ENCODE measurements at places on chromosomes 2 and 18.

DNA sequence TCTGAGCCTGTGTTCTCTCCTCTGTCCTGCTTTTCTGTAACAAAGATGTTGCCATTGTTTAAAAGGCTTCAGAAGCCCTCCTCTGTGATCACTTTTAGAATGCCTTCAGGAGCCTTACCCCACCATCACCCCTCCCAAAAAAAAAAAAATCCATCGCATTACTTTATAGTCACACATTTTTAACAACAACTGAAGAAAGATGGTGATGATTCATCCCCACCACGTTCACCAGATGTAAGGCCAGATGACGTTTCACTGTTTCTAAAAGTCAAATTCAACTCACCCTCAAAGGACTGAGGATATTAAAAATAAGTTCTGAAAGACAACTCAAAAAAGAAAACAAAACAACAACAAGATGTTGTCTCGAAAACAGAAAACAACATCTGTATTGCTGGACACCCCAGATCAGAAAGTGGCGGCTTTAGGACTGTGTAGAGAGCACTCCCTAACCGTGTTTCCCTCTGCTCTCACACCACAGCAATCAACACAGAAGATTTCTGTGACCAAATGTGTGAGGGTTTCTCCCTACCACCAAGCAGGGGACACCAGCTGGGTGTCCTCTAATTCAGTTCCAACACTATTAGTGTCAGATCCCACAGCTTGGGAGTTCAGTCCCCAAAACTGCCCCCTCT lies 61.9 kb upstream of the CREB1 start:
- DNase-seq, result no peak

DNA sequence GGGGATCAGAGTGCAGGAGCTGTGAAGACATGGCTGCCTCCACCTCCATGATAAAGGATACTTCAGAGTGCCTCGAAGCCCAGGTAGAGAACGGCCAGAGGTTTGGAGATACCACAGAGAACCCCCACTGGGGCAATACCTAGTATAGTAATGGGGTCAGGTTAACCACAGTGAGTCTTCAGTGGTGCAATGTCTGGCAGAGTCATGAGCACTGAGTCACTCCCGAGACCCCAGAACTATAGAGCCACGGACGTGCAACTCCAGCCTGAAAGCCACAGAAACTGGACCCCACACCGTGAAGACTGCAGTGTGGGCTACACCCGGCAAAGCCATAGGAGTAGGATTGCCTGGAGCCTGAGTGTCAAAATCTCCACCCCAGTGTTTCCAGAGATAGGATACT lies 746.6 kb downstream of the CBLN2 start:
- DNase-seq, result no peak

GRCh38 chr18:76445275-76445674 lies 49.8 kb downstream of the ZNF516 start:
- no peak for DNase-seq

DNA sequence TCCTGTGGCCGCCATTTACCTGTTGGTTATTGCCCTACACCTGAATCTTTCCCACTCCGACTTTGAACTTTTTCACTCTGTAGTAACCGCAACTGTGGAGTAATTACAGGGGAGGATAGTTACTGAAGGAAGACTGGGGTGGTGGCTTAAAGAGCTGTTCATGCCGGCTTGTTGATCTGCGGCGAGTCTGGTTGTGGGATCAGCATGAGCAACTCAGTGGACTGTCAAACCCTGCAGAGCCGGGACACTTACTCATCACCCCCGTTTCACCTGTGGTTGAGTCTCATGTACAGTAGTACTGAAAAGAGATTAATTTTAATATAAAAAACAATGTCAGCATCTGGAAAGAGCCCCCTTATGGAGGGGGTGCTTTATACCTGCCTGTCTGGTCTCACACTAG lies 2.1 kb downstream of the ASB1 start:
- DNase-seq, result no peak

- DNase-seq, result no peak
Measured at GRCh38 chr2:160267022-160267421, 67.0 kb upstream of the ITGB6 start.

GRCh38 chr2:224670203-224670602 lies 46.0 kb downstream of the CCDC195 start:
- no peak for DNase-seq

DNA sequence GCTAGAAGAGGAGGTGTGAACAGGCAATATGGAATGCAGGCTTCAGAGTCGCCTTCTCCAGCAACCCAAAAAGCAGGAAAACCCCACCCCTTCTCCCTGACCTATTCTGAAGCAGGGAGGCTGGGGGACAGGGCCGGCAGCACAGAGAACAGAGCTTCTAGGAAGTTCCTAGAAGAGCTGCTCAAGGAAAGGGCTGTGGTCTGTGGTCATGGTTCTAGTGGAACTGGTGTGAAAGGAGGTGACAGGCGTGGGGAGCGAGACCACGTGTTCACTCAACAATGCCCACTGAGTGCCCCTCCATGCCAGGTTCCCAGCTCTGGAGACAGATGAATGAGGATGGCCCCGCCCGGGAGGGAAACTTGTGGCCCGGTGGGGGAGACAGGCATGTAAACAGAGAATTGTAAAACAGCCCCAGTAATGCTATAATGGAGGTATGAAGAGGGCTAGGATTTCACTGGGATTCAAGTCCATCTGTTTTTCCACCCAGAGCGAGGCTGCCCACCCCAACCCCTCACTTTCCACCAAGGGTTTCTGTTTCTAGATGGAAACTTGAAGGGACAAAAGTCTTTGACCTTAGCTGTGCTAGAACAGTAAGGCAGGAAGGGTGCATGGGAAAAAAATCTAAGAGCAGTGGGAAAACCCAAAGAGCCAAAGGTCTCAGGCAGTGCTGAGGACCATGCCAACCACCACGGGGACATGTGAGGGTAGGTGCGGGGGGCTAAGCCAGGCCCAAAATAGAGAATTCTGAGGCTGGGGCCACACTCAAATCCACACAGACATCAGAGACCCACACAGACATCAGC lies 71.8 kb downstream of the TNS1 start:
- DNase-seq, result no peak

DNA sequence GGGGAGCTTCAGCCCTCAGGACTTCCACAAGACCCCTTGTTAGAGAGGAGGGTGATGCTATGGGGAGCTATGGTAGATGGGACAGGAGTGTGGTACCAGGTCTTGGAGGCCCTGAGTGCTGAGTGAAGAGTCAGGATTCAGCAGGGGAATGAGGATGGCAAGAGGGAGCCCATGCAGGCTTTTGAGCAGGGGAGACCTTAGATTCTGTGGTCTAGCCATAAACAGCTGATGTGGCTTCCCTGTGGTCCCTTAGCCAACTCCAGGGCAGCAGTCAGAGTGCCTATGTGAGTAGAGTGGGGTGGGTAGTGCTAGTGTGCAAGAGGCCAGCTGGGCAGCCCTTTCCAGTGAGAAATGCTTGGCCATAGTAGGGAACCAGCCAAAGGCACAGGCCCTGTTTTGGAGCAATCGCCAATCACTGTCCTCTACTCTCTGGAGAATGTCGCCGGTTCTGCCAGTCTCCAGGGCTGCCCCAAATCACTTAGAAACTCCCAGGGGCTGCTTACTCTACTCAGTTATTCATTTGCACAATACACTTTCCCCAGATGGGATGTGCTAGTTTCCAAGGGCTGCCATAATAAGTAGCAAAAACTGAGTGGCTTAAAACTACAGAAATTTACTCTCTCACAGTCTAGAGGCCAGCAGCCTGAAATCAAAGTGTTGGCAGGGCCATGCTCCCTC lies 310.5 kb downstream of the SMAD2 start:
- DNase-seq, result no peak

GRCh38 chr18:70931942-70932814 lies 643.3 kb downstream of the SOCS6 start:
- DNase-seq, result no peak

DNA sequence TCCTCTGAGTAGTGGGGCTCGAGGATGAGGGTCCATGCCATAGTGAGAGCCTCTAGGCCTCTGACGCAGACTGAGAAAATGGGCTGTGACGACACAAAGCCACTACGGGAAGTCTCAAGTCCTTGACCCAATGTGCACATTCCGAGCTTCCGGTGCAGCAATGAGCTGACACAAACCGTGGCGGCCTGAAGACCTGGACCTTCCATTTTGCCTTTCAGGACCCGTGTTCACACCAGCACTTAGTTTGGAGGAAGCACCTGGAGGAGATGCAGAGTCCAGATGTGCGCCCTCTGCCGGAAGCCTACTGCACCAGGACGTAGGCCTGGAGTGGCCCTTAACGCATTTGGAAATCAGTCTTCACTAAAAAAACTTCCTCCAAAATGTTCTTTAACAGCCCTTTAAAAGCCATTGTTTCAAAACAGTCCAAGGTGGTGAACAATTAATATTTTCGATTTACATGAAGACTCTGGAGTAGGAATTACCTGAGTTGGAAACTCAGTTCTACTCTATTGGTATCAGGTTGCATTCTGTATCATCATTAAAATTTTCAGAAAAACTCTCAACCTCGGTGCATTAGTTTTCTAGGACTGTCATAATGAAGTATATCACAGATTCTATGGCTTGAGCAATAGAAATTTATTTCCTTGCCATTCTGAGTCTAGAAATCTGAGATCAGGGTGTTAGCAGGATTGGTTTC lies 33.9 kb downstream of the BMP10 start:
- DNase-seq, result no peak

GRCh38 chr2:179861027-179861415 lies 391 bp downstream of the ZNF385B start:
- DNase-seq, result no peak

DNA sequence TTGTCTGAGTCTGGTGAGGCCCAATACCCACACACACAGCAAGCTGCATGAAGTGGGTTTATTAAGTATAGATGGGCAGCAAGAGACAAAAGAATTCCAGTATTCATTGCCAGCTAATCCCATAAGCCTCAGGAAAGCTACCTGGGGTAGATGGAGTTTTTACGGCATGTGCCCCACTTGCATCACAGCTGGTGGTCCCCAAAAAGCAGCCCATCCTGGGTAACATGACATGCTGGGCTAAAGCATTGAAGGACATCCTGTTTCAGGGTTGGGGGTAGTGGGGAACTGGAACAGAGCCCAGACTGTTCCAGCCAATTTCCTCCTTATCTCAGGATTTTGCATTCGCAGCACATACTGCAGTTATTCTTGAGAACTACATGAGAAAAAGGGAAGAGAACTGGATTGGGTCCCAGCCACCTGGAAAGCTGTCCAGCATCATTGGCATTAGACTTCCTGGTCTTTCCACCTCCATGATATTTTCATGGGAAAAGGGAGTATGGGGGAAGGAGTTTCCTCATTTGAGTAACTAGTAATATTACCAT lies 240.1 kb upstream of the MMADHC start:
- no peak for DNase-seq

- DNase-seq, result no peak
Measured at GRCh38 chr2:191740016-191740419, 62.1 kb downstream of the NABP1 start.

DNA sequence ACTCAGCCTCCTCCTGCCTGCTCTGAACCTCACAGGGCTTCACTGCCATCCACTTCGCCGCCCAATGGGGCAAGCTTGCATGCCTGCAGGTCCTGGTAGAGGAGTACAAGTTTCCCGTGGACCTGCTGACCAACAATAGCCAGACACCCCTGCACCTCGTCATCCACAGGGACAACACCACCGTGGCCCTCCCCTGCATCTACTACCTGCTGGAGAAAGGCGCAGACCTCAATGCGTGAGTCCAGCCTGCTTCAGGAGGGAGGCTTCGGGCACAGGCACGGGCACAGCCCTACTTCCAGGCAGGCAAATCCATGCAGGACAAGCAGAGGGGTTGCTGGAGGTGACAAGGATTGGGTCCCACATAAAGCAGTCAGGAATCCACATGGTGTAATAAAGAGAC lies 1.2 kb downstream of the ANKRD53 start:
- no peak for DNase-seq

DNA sequence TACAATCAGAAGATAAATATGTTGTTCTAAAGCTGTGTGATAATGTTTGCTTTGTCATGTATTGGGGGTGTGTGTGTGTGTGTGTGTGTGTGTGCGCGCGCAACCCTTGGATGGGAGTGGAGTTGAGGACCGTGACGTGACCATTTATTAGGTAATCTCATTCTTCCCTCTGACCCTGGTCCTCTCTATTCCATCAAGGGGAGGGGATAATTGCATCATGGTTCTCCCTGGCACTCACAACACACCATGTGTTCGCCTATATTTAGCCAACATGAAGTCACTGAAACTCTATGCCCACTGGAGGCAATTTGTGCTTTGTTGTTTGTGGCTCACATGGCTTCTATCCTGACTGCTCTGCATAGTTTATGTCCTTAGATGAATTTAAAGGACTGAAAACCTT lies 79.8 kb upstream of the LRPPRC start:
- DNase-seq, result peak; percentile 10

DNA sequence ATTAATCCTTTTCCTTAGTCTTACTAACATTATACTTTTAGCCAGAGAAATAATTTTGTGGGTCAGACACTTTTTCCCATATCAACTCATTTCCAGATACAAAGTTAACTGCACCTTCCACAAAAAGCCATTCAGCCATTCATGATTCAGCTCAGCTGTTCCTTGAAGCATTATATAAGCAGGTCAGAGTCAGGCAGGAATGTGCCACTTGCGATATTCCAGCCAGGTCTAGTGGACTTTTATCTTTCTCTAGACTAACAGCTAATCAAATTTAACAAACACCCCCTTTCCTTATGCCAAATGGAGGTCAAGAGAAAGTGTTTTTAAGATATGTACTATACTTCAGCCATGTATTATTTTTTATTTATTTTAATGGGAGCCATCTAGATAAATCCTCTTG lies 75.6 kb upstream of the EPB41L3 start:
- DNase-seq, result no peak

- DNase-seq, result no peak
Measured at GRCh38 chr2:29560566-29560965, 360.8 kb downstream of the ALK start.

GRCh38 chr2:139083121-139083520 lies 302.9 kb upstream of the NXPH2 start:
- DNase-seq, result no peak

GRCh38 chr2:214481204-214481603 lies 70.3 kb downstream of the VWC2L start:
- DNase-seq, result no peak

DNA sequence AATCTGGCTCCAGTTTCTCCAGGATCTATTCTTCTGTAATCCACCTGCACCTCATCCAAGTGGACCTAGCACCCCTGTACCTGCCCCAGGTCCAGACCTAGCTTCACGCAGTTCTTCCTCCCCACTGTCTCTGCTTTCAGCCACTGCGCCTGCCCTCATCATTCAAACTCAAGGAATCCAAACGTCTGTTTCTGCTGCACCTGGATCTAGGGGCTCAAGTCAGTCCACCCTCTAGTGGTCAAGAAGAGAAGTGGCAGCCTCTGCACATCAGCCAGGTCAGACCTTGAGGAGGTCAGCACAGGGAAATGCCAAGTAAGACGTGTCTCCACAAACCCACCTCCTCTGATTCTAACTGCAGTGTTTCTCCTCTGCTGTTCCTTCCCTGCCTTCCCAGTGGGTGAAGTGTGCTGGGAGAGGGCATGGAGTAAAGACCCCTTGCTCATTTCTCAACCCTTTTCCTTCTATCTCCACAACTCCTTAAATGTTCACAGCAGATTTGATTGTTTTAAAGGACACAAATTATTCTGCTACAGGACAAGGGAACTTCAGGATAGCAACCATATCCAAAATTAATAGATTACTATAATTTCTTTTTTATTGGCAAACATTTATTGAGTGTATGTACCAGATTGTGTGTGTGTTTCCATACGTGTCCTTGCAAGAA lies 8.6 kb upstream of the RNF152 start:
- DNase-seq, result no peak

- no peak for DNase-seq
Measured at GRCh38 chr2:162013514-162014475, 60.2 kb downstream of the DPP4 start.

- no peak for DNase-seq
Measured at GRCh38 chr18:79575891-79576685, 103.5 kb upstream of the CTDP1 start.

All from amygdala (tissue), 56 donors.